ENCODE measurements at places on chromosomes 4 and X.

DNA sequence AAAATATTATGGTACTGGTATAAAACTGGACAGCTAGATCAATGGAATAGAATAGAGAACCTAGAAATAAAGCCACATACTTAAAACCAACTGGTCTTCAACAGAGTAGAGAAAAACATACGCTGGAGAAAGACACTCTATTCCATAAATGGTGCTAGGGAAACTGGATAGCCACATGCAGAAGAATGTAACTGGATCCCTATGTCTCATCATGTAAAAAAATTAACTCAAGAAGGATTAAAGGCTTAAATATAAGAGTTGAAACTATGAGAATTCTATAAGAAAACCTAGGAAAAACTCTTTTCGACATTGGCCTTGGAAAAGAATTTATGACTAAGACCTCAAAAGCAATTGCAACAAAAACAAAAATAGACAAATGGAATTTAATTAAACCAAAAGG is 114.6 kb downstream of the PCDH18 start:
- DNase-seq = no peak

DNA sequence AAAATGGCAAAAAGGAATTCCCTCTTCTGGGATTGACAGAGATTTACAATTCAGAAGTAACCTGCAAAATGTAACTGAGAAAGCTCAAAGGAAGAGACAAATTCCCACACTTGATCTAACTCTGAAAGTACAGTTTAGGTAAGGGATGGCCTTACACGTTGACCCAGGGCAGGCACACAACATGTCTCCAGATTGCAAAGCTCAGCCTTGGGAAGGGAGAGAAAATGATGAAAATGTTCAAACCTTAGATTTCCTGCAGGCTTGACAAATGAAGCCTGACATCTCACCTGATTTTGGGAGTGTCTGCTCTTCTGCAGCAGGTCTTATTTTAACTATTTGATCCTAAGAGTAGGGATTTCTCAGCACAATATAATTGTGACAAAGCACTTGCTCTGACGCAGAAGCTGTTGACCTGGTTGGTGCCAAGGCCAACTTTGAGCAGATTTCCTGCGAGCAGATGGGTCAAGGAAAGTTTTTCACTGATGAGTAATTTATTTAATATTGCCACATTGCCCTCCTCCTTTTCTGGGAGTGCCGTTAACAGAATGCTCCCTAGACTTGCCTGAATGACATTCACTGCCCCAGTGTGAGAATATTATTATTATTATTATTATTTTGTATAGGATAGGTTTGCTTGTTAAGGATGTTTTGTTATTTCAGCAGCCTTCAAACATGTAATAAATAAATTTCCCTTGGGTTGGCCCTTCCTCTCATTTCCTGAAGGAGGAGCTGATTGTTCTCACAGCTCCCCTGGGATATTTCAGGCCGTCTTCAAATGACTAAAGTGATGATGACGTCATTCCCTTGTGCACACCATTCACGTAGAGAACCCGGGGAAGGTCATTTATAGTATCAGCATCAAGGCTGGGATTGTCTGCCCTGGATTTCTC is 157.1 kb downstream of the VEGFC start:
- no peak for DNase-seq

DNA sequence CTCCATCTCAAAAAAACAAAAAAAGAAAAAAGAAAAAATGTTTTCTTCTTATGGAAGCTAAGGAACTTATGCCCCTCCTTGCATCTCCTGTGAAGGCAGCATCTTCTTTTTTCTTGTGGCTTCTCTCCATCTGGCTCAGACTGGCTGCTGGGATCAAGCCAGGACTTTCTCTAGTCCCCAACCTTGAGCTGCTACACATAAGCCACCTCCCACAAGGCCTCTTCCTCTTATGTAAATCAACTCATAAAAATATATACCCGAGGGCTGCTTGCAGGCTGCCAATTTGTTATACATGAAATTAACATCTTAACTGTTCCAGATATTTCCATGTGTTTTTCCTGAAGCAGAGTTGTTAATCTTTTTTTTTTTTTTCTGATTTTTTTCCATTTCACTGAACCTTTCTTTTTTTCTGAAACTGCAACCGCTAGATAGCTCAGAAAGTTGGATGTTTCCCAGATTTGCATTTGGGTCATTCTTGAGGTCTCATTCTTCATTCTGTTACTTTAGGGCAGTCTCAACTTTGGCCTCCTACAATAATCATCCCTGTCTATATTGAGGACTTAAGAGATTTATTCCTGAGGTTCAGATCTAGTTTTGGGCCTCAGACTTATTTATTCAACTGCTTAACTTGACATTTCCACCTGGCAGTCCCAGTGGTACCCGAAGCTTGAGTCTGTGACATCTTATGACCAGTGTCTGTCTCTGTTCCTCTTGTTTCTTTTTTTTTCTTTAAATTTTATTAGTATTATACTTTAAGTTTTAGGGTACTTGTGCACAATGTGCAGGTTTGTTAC is 10.3 kb downstream of the SNX25 start:
- no peak for DNase-seq

DNA sequence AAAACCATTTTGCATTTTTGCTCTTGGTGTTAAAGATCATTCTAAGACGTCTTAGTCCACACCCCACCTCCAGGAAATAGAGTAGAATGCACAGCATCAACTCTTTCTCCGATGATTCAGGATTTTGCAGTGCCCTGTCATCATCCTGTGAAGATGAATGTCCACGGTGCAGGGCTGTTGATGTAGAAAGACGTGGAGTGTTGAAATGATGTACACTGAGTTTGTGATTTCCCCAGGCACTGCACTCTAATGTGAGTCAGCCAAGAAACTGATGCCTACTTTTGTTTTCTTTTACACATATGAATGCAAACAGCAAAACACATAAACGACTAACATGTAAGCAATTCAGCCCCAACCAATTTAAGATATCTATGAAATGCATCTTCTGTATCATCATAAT is 10.5 kb downstream of the LGI2 start:
- no peak for DNase-seq

All from stimulated activated CD4-positive, alpha-beta T cell treated with anti-CD3 and anti-CD28 coated beads, Interleukin-1b, Interleukin-23, amount 100 ng/mL, for 48 hours (primary cell).